ENCODE measurements at places on chromosomes 1 and 21.

GRCh38 chr21:45004481-45005247, 64.8 kb downstream of the SLX9 start:
- peak; percentile 19 for DNase-seq

GRCh38 chr1:168572633-168573032, 3.8 kb upstream of the XCL1 start:
- no peak for DNase-seq

GRCh38 chr1:224173523-224173922, 9.5 kb upstream of the DEGS1 start:
- no peak for DNase-seq

- DNase-seq: peak; percentile 95
Measured at GRCh38 chr1:21631944-21632887, 36.9 kb downstream of the RAP1GAP start.

- DNase-seq: no peak
Measured at GRCh38 chr1:216457356-216457755, 34.1 kb upstream of the USH2A start.

DNA sequence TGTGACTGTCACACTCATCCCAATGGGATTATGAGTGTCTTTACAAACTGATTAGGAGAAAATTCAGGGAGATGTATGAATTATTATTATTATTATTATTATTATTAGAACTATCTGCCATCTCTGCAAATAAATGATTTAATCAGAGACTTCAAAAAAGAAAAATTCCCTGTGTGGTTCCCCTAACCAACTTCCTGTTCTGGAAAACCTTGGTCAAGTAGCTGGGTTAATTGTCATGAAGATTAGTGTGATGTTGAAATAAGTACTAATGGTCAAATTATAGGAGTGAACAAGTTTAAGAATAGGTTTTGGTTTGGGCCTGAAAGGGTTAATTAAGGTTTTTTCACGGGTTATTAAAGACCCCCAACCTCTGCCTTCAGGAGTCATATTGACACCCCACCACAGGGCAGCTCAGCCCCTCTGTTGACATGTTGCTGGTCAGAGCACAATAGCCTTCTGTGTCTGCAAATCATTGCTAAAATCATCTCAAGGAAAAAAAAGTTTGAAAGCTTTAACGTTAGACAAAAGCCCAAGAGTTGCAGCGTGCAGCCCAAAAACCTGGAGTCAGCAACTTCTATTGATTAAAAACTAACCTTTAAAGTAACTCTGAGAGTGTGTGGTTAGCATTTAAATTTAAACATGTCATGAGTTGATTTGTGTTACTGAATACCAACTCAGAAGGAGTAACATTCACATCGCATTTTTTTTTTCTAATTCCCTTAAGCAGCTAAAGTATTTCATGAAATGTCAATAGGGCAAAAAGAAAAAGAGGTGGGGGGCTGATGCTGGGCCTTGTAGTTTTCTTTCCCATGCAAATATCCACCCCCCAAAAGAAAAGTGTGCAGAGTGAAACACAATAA, 272.5 kb downstream of the TM2D1 start:
- no peak for DNase-seq

GRCh38 chr1:31583995-31584868, 7.9 kb downstream of the TINAGL1 start:
- no peak for DNase-seq

- DNase-seq: no peak
Measured at GRCh38 chr1:45348966-45349677, 8.9 kb upstream of the MUTYH start.

- no peak for DNase-seq
Measured at GRCh38 chr1:89287181-89288050, 14.8 kb upstream of the GBP5 start.

GRCh38 chr1:178174539-178174938, 80.6 kb downstream of the RASAL2 start:
- no peak for DNase-seq

- no peak for DNase-seq
Measured at GRCh38 chr1:207833956-207834660, 76.8 kb downstream of the CD34 start.

DNA sequence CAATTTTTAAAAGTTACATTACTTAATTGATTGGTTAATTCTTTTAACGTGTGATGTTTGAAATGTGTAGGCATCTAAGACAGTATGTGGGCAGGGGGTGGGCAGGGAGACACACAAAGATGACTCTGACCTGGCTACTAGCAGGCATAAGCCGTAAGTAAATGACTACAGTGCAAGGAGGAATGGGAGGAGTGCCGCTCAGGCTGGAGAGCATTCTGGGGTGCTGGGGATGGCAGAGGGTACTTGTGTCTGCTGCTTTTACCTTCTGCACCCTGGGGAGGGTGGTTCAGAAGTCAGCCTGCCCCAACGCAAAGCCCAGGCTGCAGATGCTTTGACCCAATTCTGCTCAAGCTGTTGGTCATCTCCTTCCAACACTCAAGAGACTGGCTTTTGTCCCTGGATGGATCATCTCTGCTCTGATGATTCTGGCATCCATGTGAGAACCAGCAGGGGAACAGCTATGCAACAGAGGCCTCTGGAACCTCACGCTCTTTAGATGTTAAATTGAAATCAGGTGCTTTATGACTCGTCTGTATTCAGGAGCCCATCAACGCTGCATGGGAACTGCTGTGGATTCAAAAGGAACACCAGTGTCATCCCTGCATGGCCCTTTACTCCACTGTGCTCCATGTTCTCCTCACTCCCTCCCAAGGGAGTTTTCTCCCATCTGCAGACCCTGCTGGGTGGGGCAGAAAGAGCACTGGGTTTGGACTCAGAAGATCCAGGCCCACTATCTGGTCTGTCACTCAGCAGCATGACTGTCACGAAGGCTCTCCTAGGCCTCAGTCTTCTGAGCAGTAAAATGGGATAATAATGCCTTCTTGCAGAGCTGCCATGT, 78.8 kb downstream of the FAM78B start:
- DNase-seq: no peak

DNA sequence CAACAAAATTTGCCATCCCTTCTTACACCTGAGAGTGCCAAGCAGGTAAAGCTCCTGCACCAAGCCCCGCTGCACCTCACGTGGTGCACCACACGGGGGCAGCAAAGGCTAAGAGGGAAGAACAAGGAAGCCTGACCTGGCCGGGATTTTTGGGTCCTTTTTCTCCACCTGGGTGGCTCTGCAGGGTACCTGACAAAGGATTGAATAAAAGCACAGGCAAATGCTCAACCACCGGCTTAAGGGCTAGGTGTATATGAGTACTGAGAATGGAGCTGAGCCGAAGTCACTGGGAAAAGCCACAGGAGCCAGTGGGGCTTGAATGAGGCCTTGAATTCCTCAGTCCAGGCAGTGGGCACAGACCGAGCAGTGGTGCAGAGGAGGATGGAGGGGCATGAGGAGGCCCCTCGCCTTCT, 36.4 kb downstream of the ZNF697 start:
- DNase-seq: peak; percentile 28

DNA sequence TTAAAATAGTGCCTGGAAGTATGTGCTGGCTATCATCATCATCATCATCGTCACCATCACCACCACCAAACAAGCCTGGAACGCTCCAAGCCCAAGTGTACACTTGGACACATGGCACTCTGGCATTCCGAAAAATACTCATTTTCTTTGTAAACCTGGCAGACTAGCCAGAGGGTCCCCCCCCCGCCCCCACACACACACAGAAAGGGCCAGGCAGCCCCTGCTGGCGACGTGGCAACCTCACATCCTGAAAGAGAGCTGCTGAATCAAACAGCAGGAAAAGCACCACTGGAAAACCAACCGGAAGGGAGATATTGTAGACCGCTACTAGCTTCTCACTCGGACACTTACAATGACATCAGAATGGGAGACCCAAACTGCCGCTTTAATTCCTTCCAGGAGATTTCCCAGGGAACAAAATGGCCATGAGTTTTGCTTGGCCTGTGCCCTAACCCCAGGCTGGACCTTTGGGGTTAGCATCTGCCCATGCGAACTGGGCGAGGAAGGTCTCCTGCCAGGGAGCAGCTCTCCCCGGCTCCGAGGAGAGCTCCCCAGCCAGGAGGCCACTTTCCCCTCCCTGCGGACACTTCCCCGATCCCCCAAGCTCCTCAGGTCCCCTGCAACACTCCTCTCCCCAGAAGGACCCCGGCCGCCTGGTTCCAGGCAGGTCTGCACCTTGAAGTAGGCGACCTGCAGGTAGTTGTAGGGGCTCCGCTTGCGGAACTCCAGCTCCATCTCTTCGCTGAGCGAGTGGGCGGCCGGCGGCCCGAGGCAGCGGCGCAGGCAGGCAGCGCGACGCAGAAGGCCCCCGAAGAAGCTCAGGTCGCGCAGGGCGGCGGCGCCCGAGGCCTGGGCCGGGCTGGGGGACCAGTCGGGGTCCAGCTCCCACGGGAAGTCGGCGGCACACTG, 742 bp downstream of the P3H1 start:
- peak; percentile 44 for DNase-seq

DNA sequence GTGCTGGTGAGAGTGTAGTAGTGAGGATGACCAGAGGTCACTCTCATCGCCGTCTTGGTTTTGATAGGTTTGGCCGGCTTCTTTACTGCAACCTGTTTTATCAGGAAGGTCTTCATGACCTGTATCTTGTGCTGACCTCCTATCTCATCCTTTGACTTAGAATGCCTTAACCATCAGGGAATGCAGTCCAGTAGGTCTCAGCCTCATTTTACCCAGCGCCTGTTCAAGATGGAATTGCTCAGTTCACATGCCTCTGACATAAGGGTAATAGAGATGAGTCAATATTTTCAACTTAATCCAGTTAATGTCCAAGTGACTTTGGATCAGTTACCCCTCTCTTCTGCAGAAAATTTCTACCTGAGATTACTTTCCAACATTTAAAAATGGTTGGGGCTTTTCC, 4.6 kb downstream of the NID1 start:
- no peak for DNase-seq

- DNase-seq: no peak
Measured at GRCh38 chr1:15684042-15684461, at the start of gene PLEKHM2. Gene PLEKHM2 (plus strand): TSS chr1:15684320. CDS start chr1:15684559, 239 bp downstream.

DNA sequence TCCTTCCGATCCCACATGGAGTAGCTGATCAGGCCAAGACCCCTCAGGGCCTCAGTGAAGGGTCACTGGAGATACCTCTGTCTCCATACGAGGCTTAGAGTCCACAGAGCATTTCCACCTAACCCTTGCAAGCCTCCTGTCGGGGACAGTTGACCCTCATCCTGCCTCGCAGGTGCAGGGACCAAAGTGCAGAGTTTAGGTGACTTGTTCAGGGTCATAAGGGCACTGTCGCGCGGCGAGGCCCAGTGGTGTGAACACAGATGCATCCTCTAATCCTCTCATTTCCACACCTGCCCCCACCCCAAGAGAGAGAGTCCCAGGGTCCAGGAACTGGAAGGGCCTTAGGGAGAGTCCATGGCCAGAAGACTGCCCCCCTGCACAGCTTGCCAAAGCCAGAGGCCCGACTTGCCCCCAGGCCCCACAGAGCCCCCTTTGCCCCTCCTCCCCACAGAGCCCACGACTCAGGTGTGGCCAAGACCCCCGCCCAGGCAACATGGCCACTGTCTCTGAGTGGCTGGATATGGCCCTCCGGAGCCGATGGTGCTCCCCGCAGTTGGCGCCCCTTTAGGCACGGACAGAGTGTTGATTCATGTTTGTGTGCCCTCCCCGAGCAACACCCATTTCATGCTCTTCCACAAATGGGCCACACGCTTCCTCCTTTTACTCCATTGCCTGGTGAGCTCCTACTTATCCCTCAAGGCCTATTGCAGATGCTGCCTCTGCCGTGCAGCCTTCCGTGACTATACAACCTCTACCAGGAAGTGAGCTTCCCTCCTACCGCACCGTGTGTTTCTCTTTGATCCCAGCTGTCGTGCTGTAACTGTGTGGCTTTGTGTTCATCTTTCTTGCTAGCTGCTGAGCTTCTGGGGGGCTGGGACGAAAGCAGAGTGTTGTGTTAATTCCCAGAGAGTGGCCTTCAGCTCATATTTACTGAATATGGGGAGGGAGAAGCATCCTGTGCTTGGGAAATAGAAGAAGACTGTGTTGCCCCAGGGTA, 1.7 kb downstream of the TRPM2 start:
- DNase-seq: peak; percentile 91

DNA sequence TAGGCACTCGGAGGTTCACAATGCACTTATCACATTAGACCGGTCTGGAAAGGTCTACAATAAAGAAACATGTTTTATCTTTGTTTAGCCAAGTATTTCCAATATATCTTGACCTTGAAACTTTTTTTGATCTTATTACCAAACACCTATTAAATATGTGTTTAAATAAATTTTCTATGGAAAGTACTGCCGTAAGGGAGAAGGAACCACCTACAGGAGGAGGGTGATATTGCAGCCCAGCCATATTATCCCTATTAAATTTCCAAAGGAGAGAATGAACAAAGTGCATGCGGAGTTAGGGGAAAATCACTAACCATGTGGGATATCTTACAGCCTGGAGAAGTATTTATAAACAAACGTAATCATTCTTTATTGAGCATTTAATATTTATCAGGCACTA, 14.5 kb downstream of the BRINP2 start:
- DNase-seq: no peak

GRCh38 chr1:7899741-7900140, 40.9 kb downstream of the TNFRSF9 start:
- DNase-seq: peak; percentile 5

DNA sequence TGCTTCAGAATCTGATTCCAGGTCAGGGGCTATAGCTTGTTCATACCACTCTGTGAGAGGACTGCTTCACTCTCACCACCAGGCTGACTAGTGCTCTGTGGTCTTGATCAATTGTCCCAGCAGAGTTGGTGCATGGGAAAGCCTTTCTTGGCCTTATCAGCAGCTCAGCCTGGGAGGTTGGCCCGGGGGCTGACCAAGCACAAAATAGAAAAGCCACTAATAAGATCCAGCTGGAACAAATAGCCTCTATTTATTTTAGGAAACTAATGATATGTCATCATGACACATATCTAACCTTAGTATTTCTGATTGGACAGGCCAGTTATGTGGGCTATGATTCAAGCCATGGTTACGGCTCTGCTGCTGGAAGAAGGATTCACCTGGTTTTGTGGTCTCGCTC, 134.2 kb downstream of the GDAP2 start:
- DNase-seq: no peak

GRCh38 chr21:46180079-46180722, 4.1 kb downstream of the SPATC1L start:
- DNase-seq: no peak

GRCh38 chr21:43858806-43859648, 6.0 kb upstream of the AGPAT3 start:
- DNase-seq: no peak

- DNase-seq: no peak
Measured at GRCh38 chr1:28917757-28918118, 3.4 kb downstream of the EPB41 start.

DNA sequence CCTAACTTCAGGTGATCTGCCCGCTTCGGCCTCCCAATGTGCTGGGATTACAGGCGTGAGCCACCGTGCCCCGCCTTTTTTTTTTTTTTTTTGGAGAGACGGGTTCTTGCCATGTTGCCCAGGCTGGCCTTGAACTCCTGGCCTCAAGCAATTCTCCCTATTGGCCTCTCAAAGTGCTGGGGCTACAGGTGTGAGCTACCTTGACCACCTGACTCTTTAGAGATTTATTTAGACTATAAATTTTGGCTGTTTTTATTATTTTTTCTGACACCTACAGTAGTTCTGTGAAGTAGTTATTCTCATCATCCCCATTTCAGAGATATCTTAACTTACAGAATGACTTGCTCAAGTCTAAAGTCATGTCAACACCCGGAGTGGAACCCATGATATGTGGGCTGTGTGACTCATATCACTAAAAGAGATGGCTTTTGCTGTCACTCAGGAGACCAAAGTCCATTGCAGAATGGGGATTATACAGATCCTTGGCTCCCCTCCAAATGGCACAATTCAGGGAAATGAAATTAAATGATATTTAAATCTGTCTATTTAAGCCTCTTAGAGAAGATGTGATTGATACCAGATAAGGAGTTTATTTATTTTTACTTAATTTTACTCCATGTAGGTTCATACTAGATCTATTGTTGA, 93.2 kb downstream of the CTH start:
- no peak for DNase-seq

GRCh38 chr1:3530086-3530925, 75.8 kb downstream of the ARHGEF16 start:
- DNase-seq: no peak
